ENCODE measurements at places on chromosomes 12 and 14.

- peak; percentile 69 for DNase-seq
Measured at GRCh38 chr12:93387780-93388179, 10.1 kb downstream of the NUDT4 start.

DNA sequence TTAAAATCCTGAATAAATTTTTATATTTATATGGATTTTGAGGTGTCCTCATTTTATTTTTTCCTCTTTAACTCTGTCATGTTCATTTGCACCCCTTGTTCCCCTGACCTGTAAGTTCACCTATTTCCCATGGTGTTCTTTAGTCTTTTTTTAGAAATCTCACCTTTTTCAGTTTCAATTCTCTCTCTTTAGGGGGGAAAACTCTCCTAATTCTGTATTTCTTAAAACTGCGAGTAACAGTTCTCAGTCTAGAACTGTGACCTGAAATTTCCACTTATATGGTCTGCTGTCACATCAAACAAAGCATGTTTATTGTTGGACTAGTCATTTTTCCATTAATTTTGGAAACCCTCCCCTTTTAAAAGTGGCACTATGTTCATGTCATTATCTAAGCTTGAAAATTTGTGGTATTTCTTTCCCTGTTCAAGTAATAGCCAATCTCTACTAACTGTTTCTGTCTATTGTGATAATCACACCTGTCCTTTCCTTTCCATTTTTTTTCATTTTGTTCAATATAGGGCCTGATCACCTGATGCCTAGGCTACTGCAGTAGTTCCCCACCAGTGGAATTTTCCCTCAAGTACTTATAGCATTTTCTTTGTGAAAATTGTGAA lies 14.0 kb upstream of the FBXO33 start:
- no peak for DNase-seq

GRCh38 chr12:94795044-94795443 lies 144.7 kb upstream of the TMCC3 start:
- DNase-seq = no peak

DNA sequence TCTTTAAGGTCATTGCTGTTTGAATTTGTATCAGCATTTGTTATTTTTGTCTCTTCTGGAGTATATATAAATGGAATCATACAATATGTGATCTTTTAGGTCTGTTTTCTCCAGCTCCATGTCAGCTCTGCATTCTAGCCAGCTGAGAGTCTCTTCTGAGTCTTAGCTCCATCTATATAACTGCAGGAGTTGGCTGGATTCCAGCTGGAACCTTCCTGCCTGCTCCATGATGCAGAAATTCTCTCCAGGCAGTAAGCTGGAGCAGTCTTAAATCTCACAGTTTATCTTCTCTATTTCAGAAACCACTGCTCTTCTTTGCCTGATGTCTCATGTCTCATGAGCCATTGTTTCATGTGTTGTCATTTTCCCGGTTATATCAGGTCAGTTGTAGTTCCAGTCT lies 827.6 kb downstream of the NRXN3 start:
- DNase-seq = no peak

GRCh38 chr14:76582447-76582846 lies 178.8 kb upstream of the VASH1 start:
- no peak for DNase-seq

GRCh38 chr14:23608454-23608853 lies 27.7 kb upstream of the DHRS2 start:
- no peak for DNase-seq

GRCh38 chr14:91061056-91061887 lies 831 bp upstream of the RPS6KA5 start:
- peak; percentile 32 for DNase-seq

GRCh38 chr12:57340104-57340503 lies 89.1 kb upstream of the STAC3 start:
- DNase-seq = no peak

DNA sequence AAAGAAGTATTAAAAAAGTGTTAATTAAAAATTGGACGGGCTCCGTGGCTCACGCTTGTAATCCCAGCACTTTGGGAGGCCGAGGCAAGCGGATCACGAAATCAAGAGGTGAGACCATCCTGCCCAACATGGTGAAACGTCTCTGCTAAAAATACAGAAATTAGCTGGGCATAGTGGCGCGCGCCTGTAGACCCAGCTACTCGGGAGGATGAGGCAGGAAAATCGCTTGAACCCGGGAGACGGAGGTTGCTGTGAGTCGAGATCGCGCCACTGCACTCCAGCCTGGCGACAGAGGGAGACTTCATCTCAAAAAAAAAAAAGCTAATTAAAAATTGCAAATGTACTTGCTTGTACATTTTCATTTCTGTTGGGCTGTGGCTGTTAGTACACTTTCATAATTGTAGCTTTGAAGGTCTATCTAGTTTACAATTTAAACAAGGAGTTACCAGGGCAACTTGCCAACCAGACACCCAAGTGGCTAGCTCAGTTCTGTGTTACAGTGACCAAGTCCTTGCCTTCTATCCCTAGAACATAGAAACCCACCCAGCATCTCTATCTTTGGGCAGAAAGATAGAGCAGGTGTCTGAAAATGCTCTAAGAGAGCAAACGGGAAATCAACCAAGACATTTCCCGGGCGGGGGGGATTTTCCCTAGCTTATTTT lies 1.2 kb downstream of the COA8 start:
- DNase-seq = no peak

Measured in activated CD4-positive, alpha-beta T cell treated with anti-CD3 and anti-CD28 coated beads, Interleukin-2, Interleukin-6, amounts not matched to agents 100 ng/mL and 50 ng/mL, durations not matched to agents 16 hours and 8 hours (primary cell).